ENCODE measurements at places on chromosomes 7 and 10.

DNA sequence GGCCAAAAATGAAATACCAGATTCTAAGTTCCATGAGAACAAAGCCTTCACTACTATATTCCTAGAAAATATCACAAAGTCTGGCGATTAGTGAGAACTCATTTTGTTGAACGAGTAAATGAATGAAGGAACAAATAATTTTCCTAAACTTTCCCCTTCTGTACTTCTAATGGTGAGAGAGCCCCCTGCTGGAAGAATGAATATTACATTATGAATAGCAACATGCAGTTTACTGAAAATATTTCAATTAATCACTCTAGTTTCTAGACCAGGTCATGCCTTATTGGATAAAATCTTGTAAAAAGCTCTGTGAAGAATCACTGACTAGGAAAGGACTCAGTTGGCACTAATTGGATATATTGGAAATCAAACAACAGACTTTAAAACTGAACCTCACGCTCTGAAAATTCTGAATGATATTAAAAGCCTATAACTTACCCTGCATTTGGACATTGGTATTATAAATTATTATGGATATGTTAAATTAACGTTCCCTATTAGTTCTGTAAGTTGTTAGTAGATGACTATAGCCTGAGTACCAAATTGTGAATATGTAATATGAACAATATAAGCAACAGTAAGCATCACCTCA, 32.4 kb upstream of the MTPN start:
- peak; percentile 64 for DNase-seq

DNA sequence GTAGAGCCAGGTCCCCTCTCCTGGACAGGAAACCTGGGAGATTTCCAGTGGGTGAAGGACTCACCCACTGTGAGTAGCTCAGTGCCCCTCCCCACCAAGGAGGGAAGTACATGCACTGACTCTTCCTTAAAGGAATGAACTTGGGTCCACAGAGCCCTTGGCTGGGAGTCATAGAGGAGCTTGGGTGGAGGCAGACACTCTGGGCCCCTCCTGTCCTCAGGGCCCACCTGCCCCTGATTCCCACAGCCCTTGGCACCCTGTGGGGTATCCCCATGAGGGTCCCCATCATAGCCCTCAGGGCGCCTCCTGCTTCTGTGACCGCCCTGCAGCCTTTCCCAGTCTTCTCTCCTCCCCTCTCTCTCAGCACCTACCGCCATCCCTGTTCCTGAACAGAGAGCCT, 3.7 kb downstream of the EN2 start:
- DNase-seq = no peak

DNA sequence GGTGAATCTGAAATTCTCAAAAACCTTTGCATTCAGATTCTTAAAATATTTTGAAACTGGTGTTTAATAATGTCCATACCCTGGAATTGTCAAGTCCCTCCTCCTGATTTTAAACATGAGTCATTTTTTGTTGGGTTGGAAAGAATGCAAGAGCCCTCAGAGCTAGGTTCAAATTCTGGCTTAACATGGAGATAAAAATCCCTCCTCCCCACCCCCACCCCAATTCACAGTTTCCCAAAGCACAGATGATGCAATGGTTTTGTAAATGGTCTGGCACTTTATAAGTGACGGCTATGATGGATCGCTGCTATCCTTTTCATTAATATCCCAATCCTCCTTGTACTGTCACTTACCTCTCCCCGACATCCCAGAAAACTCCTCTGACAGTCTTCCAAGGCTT, 332.8 kb downstream of the PLXNA4 start:
- no peak for DNase-seq

DNA sequence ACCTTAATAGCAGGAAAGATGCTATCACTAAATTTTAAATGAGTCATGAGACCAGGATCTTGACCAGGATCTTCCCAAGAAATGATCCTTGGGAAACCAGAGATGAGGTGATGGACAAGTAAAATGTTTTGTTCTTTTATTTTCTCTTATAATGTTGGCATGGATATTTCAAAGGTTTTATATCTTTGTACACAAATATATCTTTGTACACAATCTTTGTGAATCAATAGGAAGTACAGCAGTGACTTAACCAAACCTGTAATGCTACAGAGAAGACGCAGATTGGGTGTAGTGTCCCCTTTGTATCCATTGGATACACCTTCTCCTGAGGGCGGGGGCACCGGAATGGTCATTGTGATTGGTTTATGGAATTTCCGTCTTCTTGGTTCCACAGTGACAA, 180.1 kb upstream of the CCDC6 start:
- no peak for DNase-seq

- no peak for DNase-seq
Measured at GRCh38 chr10:1603181-1603580, 134.1 kb downstream of the ADARB2 start.

GRCh38 chr10:29621161-29621560, 13.6 kb downstream of the SVIL start:
- DNase-seq = no peak

GRCh38 chr7:35826751-35827150, 25.9 kb downstream of the SEPTIN7 start:
- no peak for DNase-seq

DNA sequence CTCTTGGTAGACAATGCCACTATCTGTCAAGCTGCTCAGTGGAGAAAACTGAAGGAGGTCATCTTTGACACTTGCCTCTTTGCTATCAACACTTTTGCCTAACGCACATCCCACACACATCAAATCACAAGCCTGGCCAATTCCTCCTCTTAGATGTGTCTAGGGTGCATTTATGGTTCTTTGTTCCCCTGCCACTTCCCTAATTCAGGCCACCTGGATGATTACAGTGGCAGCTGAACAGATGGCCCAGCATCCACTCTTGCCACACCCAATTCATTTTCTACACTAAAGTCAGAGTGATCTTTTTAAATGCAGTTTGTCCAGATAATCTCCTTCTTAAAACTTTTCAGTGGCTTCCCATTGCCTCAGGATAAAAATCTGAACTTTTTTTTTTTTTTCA, 58.6 kb downstream of the LAMB4 start:
- DNase-seq = no peak

- DNase-seq = no peak
Measured at GRCh38 chr10:100983868-100984671, 3.2 kb downstream of the MRPL43 start.

DNA sequence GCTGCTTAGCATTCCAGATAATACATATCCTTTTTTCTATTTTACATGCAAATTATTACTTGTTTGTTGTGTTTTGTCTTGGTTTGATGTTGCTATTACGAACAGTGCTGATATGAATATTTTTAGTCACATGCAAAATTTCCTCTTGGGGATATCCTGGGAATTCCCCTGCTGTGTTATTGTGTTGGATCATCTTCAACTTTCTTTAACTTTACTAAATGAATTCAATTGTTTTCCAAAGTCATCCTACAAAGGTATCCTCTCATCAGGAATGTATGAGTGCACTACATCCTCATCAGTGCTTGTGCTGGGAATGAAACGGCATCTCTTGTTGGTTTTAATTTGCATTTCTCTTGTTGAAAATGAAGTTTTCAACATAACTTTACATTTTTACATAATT, 87.1 kb downstream of the AASS start:
- DNase-seq = no peak

GRCh38 chr10:120103738-120104560, 211.4 kb downstream of the SEC23IP start:
- DNase-seq = no peak

DNA sequence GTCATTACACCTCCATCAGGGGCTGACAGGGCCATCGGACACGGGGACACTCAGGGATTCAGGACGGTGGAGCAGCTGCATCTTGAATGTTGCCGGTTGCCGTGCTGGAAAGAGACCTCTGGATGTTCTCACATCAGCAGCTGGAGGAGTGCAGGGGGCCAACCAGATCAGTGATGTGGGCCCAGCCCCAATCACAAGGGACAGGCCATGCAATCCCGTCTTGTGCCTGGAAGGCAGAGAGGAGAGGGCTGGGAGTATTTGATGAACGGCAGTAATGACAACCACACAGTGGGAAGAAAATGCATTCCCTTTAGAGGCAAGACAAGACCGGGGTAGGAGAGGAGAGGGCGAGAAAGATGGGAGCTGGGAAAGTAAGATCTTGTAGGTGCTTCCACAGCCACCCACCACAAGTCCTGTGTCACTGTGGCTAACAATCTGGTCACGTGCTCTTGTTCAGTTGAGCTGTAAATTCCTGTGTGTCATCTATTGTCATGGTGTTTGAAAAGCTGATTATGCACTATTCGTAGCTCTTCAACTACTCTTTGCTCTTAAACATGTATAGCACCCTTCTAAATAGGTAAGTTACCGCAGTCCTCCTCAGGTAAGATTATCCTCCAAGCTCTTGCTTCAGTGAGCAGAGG, 85.9 kb upstream of the LEP start:
- DNase-seq = no peak

DNA sequence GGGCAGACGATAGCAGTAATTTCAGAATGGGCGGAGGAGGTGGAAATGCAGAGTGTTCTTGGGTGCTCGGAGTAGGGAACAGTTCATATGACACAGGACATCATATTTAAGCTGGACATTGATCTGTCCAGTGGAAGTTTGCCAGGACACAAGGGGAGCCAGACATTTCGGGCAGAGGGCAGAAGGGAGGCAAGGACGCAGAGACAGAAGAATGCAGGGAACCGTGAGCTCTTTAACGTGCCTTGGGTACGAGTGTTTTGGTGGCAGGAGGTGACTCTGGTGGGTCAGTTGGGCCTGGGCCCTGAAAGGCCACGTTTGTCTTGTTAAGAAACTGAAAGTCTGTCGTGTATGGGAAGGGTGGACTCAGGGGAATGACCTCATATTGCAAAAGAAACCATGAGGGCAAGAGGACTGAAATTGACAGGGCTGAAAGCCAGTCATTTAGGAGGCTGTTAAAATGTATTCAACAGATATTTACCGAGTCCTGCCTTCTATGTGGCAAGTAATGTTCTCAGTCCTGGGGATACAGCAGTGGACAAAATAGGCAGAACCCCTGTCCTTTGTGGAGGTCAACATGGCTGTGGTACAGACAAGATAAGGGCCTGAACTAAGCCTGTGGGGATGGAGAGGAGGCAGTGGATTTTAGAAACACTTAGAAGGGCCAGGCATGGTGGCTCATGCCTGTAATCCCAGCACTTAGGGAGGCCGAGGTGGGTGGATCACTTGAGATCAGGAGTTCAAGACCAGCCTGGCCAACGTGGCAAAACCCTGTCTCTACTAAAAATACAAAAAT, 2.2 kb downstream of the OPTN start:
- DNase-seq = no peak

DNA sequence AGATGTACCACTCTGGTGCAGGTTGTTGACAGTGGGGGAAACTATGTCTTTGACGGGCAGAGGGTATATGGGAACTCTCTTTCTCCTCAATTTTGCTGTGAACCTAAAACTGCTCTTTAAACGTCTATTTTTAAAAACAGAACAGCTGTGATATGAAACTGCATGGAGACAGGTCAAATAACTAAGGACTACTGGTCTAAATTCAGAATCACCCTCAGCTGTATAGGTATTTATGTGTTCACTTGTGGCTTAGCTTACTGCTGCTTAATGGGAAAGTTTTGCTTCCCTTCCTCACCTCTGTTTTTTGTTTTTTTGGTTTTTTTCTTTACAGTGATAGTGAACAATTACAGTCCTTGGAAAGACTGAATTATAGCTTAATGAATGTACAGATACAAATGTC, 86.9 kb upstream of the STRIP2 start:
- DNase-seq = no peak

DNA sequence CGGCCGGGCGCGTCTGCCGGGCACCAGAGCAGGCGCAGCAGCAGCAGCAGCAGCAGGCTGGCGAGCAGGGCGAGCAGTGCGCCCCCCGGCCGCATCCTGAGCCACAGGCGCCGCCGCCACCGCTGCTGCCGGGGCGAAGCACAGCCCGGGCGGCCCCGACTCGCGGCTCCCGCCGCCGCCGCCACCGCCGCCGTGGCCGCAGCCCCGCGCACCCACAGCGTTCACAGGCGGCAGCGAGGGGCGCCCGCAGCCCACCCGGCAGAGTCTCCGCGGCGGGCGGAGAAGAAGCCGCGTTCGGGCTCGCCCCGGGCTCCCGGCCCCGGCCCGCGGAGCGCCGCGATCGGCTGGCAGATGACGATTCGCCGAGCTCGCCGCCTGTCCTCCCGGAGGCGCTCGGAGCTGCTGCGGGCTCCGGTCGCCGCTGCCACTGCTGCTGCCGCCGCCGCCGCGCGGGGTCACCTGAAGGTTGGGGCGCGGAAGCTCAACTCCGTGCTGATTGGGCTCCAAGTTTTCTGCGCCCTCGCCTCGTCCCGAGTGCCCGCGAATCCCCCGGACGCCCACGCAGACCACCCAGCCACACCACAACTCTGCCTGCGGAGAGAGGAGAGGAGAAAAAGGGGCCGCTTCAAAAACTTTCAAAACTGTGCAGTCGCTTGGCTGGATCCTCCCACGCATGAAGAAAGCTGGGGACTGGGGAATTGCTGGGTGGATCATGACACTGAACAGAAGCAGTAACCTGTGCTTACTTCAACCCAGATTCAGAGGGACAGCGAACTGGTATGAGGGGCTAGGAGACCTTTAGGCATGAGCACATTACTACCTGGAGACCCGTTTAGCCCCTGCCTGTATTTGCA, at the start of gene ST8SIA6:
ST8SIA6 (minus strand) TSS at position 435 of the 854 bp plus-strand sequence; CDS start at position 95, 340 bp downstream.
- peak; percentile 46 for DNase-seq

DNA sequence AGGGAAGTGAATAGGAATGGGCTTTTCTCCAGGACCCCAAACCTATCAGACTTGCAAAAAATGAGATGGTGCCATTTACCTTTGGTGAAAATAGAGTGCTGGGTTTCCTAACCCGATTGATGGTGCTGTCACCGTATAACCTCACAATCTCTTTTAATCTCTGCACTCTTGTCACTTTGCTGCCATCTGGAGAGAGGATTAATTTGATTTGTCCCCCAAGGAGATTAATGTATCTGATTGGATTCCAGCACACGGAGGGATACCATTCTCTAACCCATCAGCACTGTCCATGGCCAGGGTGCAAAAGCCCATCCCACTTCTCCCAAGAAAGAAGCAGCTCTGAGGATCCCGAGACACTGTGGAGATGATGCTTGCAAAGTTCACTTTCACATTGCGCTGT, 86.3 kb upstream of the NFE2L3 start:
- no peak for DNase-seq

- DNase-seq = no peak
Measured at GRCh38 chr7:11128498-11128897, 154.8 kb downstream of the PHF14 start.

DNA sequence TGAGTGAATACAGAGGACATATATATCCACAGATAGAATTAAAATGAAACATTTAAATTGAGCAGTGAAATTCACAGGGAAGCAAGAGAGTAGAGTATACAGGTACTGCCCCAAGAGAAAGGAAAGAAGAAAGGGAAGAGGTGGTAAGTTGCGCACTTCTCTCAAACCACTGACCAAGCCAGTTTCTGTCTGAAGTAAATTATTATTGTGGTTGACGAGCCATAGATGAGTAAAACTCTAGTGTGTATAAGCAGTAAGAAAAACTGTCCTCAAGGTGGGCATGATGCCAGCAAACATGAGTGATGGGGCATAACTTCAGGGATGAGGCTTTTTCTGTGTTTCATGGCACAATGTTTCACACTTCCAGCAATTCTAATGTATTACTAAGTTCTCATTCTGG, 4.4 kb upstream of the BET1 start:
- no peak for DNase-seq

Measured in CD4-positive, alpha-beta T cell treated with Interleukin-4 for 4 hours (primary cell).